Thyroid gland (tissue), 4 donors: ENCODE measurements at places on chromosomes 4 and X. TPM values are rescaled to one million over a fixed set of nuclear protein-coding genes. Genes with fewer than 3 reads are reported as not detected.

The ZNF732 gene
- 1.5 TPM for total RNA-seq

The CT83 gene
- not detected for total RNA-seq

The ABLIM2 gene
- 9.4 TPM for total RNA-seq

The CLTRN gene
- total RNA-seq, result 0.40 TPM

The BEX2 gene
- 107 TPM for total RNA-seq

The XAGE2 gene
- not detected for total RNA-seq

The TMEM192 gene
- 21.6 TPM for total RNA-seq

The FAM47E gene
- 9.7 TPM for total RNA-seq

The NPNT gene
- 840 TPM for total RNA-seq

The TRIML2 gene
- not detected for total RNA-seq

The NR0B1 gene
- not detected for total RNA-seq

The TBC1D19 gene
- total RNA-seq, result 31.1 TPM

The NSG1 gene
- total RNA-seq, result not detected
